Foreskin keratinocyte (primary cell): ENCODE measurements at places on chromosomes 1 and 21. TPM values are rescaled to one million over a fixed set of nuclear protein-coding genes. Genes with fewer than 3 reads are reported as not detected.

- no peak for DNase-seq
Measured at GRCh38 chr1:44812822-44813543, 4.7 kb downstream of the BTBD19 start.

GRCh38 chr1:42177541-42177981, 13.0 kb upstream of the GUCA2A start:
- DNase-seq, result no peak

GRCh38 chr1:208242941-208243526, 1.1 kb downstream of the PLXNA2 start:
- no peak for DNase-seq

- no peak for DNase-seq
Measured at GRCh38 chr1:195766709-195767108, 841.5 kb downstream of the KCNT2 start.

DNA sequence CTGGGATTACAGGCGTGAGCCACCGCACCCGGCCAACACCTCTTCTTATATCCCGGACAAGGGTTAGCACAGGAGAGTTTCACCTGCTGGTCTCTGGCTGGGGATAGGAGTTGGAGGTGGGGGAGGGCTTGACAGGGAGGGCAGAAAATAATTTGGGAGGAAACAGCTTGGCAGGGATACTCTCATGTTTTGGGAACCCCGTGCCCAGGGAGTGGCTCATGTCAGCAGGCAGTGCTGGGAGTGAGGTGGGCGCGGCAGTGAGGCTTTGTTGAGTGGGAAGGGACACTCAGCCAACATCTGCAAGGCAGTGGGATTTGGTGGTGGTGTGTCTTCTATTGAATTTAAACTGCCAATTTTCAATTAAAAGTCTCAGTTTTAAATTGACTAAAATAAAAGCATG, 1.1 kb upstream of the THEM5 start:
- no peak for DNase-seq

GRCh38 chr1:100074604-100075395, 57.9 kb downstream of the SASS6 start:
- no peak for DNase-seq

DNA sequence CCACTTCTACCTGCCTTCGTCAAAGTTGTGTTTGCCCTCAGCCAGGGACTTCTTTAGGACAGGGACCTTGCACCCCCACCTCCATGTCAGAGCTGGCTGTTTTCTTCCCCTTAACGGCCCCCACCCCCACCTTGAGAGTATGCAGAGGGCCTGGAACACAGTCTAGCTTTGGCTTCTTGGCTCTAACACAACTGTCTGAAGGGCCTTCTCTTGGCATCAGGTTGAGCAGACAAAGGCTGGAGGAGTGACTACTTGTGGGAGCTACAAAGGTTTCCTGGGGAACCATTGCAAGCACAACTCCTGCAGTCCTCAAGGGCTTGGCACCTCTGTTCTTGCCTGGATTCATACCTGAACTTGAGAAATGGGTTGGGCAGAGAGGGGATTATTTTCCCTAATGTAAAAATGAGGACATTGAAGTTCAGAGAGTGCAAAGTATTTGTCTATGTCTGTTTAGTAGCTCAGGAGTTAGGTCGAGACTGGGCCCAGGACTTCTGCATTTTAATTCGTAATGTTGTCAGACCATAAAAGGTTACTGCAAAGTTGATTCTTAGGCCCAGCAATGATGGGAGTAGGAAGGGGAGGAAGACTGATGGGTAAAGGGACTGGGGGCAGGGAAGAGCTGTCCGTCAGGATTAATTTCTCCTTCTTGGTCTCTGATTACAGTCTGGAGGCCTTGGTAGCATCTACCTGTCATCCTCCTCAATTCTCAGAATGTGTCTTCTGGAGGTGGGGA, 2.6 kb downstream of the CYP4B1 start:
- DNase-seq, result no peak

The PDZK1 gene
- total RNA-seq, result 0.14 and 0.20 TPM in 2 replicates

DNA sequence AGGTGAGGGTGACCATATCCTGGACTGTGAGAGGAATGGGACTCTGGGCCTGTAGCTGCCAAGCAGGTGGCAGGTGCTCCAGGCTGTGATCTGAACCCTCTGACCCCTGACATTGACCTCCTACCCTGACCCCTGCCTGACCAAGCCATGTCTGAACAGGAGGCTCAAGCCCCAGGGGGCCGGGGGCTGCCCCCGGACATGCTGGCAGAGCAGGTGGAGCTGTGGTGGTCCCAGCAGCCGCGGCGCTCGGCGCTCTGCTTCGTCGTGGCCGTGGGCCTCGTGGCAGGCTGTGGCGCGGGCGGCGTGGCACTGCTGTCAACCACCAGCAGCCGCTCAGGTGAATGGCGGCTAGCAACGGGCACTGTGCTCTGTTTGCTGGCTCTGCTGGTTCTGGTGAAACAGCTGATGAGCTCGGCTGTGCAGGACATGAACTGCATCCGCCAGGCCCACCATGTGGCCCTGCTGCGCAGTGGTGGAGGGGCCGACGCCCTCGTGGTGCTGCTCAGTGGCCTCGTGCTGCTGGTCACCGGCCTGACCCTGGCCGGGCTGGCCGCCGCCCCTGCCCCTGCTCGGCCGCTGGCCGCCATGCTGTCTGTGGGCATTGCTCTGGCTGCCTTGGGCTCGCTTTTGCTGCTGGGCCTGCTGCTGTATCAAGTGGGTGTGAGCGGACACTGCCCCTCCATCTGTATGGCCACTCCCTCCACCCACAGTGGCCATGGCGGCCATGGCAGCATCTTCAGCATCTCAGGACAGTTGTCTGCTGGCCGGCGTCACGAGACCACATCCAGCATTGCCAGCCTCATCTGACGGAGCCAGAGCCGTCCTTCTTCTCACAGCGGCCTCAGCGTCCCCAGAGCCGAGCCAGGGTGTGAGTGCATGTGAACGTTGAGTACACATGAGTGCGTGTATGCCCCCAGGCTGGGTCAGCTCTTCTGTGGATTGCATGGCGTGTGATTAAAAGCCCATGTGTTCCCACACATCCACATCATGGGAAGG, 3.1 kb downstream of the TMEM125 start:
- DNase-seq, result no peak

DNA sequence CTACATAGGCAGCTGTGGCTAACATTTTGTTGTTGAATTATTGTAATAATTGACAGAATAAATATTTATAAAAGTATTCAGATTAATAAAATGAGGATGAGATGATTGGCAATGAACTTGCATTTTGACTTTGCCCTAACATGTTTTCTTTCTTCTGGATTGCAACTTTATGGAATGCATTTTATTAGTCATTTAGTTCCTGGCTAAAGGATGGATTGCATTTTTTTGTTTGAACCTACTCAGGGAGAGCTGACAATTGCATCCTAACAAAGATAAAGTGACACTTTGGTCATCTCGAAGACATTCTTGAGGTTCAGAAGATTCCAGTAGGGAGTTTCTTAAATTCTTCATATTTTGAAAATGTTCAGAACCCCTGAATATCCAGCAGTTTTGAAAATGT, 37.5 kb downstream of the PGM1 start:
- DNase-seq, result peak; percentile 34

The SHISAL2A gene
- not detected in 2 replicates for total RNA-seq

GRCh38 chr21:31162827-31163226, 124.6 kb upstream of the KRTAP19-8 start:
- DNase-seq, result peak; percentile 37

GRCh38 chr1:19814244-19814661, 830 bp downstream of the RNF186 start:
- no peak for DNase-seq

DNA sequence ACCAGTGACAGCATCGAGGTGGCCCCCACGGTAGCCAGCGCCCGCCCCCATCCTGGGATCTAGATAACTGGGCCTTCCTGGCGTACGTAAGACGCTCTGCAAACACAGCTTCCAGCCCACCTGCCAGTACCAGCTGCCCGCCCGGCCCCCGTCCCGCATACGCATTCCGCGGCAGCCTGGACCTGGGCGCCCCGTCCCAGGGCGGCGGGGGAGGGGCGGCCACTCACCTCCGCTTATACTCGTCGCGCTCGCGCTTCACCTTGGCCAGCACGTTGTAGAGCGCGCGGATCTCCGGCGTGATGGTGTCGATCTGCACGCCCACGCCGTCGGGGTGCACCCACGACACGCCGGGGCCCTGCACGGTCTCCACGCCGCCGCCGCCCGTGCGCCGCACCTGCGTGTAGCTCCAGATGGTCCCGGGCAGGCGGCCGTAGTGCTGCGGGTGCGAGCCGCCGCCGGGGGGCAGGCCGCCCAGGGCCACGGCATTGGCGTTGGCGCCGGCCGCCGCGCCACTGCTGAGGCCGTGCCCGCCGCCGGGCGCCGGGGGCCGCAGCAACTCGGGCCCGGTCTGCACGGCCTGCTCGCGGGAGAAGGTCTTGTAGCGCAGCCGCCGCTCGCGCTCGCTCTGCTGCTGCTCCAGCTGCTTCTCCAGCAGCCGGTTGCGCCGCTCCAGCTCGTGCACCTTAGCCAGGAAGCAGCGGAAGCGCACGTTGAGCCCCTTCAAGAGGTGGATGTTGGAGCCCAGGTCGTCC, 859 bp downstream of the IFFO2 start:
- DNase-seq, result no peak

DNA sequence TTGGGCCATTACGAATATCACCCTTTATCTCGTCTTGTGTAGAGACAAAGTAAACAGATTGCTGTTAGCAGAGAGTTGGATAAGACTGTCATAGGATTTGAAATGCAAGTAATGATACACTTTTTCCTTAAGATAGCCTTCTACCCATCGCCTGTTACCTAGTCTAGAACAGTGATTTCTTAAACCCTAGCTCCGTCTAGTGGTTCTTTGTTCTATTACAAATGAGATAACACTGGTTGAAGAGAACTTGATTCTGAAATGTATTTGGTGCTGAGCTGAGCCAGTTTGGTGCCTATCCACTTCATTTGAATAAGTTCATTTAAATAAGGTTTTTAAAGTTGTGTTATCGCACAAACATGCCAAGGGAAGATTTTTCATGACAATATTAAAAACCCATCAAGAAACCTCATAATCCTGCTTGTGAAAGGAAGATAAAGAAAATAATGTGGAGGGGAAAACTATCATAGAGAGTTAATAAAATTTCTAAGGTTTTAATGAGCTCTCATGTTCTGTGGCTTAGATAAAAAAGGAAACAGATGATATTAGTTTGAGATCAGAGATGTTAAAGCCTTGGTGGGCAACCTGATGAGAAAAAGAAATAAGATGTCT, 1.5 kb upstream of the KCNH1 start:
- no peak for DNase-seq

GRCh38 chr1:153217212-153217611, at the start of gene PRR9:
Gene PRR9 (plus strand): TSS chr1:153217584. CDS start chr1:153218145, 561 bp downstream.
- DNase-seq, result peak; percentile 7

DNA sequence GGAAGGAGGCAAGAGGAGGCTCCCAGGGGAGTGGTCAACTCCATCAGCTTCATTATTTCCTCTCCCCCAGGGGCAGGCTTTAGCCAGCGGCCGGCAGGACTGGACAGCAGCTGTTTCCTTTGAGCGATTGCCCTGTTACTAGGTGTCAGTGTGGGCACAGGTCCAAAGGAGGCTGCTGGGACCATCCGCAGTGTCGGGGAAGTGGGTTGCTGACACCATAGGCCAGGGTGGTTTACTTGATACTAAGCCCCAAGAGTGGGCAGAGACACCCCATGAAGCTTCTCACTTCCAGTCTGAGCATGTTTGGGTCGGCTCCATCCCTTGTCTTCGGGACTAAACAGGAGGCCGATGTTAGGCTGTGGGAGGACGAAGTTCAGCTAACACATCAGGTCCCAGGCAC, 63.6 kb downstream of the KAZN start:
- DNase-seq, result no peak

GRCh38 chr1:175225805-175226129, 33.2 kb upstream of the KIAA0040 start:
- no peak for DNase-seq

DNA sequence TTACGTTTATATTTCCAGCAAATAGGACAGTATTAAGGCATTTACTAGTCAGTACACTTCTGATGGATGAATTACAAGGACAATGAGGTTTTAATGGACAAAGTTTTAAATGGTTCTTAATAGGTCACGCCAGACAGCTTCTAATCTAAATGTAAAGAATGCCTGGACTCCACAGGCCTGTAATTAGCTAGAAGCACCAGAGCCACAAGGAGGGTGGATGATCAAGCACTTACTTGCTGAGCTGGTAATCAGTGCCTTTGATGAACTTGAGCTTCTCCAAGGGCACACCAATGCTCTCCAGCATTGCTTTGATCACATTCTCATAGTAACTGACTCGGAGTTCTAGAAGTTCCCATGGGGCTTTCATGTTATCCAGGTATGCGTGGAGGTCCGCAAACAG, 6.8 kb downstream of the YARS1 start:
- DNase-seq, result no peak

GRCh38 chr1:66511118-66511517, 22.8 kb upstream of the SGIP1 start:
- no peak for DNase-seq
